Vagina (tissue), 2 donors: ENCODE measurements at places on chromosomes 16 and 17.

GRCh38 chr17:48998587-48999440 is 1.6 kb downstream of the IGF2BP1 start:
- DNase-seq = no peak

DNA sequence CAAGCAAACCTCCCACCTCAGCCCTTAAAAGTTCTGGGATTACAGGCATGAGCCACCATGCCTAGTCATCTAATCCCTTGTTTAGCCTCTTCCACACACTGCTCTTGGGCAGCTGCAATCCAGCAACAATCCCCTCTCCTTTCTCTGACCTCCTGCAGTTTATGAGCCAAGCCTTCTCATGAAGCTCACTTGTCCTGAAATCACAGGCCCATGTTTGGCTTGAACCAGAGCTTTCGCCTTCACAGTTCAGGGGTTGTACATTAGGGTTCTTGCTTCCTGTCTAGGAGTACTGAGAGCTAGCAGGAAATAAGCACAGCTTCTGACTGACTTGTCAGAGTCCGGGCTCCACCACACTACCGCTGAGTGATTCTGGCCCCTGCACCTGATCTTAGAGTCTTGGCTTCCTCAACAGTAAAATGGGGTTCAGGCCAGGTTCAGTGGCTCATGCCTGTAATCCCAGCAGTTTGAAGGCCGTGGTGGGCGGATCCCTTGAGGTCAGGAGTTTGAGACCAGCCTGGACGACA is 16.3 kb downstream of the ERAL1 start:
- no peak for DNase-seq

DNA sequence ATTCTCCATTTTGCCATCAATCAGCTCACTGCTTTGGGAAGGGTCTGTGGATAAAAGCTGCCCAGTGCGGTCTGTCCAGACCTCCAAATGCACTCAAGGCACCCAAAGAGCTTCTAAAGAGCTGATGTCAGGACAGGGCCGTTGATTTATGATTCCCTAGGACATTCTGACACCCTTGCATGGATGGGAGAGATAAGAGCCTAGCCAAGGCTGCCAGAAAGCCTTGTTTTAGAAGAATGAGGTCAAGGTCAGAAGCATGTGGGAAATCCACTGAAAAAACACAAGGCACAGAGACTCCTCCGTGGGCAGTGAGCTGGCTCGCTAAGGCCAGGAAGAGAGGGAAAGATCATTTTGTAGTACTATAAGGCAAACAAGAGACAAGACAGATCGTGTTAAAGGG is 214.0 kb downstream of the CDH11 start:
- no peak for DNase-seq

DNA sequence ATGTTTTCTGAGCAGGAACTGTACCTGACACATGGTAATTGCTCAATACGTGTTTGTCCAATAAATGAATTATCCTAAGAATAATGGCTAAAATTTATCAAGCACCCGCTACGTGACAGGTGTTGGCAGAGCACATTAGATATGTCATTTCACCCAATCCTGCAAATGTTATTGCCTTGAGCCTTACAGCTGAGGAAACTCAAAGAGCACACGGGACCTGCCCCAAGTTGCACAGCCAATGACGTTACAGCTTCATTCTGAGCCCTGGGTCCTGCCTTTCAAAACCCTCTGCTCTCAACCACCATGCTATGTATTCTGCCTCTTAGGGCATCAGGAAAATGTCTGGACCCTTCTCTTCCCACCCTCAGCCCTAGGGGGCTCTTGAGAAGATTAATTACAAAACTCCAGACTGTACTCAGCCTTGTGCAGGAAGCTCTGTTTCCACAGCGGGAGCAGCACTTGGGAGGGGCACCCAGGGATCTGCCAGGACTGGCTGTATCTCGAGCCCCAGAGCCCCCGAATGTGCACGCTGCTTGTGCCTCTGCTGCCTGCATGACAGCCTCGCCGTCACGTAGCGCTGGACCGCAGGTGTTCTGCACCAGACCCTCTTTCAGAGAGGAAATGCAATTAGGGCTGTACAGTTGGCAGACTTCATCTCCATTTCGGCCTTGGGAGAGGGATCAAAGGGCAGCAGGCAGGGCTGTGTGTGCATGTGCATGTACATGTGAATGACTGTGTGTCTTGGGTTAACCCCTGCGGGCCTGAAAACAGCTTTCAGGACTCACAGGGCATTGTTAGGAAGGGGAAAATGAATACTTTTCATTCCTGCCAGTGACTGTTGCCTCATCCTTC is 71.6 kb downstream of the GPR139 start:
- DNase-seq = no peak

GRCh38 chr17:70254735-70255460 is 85.6 kb downstream of the KCNJ2 start:
- DNase-seq = no peak

GRCh38 chr17:18946536-18946935 is 5.4 kb upstream of the SLC5A10 start:
- no peak for DNase-seq

DNA sequence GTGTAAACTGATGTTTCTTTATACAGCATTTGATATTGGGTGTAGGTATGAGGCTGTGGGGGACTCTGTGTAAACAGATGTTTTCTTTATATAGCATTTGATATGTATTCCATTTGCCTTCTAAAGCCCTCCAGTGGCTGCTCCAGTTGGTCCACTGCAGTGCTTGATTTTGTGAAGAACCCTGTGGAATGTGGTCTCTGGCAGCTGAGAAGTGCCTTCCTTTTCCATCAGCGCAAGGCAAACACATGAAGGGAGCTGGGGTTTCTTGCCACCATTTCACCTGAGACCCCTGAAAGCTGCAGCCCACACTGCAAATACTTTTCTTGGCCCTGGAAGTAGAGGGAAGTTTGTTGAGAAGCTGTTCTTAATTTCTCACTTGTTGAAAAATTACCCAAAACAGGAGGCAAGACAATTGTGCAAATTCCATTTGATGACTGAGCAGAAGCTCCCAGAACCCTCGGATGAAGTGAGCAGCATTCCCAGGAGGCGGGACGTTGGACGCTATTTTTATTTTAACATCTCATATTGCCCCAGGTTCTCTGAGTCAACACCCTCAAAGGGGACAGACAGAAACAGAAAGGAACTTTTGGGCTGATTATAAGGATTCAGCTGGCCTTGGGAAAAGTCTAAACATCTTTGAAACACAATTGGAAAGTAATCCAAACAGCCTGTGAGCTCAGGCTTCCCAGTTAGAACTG is 158.5 kb upstream of the RPH3AL start:
- no peak for DNase-seq

GRCh38 chr17:2057175-2057759 is 2.4 kb downstream of the HIC1 start:
- DNase-seq = no peak

DNA sequence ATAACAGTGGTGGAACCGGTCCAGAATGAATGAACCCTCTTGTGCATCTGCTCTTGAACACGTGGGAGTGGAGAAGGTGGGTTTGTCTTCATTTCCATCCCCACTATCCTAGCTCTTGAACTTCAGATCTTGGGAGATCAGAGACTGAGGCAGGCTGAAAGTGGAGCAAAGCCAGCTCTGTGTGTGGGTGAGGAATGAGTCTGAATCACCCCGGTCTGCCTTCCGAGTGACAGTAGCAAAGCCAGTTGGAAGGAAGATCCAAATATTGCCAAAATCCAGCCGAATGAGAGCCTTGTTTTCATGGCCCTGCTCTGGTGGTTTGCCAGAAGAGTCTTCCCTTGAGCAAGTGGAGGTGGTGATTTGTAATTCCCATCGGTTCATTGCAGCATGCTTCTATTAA is 29.0 kb upstream of the ASIC2 start:
- DNase-seq = no peak

GRCh38 chr17:42848093-42848492 is 2.9 kb upstream of the AOC3 start:
- DNase-seq = no peak

GRCh38 chr16:3669082-3669481 is 14.6 kb downstream of the DNASE1 start:
- no peak for DNase-seq

GRCh38 chr16:24344784-24345183 is 88.6 kb downstream of the CACNG3 start:
- DNase-seq = no peak
